ENCODE measurements at places on chromosomes 12 and 14.

- no peak for DNase-seq
These were observed 32.2 kb upstream of the DICER1 start for GRCh38 chr14:95189367-95190132.

DNA sequence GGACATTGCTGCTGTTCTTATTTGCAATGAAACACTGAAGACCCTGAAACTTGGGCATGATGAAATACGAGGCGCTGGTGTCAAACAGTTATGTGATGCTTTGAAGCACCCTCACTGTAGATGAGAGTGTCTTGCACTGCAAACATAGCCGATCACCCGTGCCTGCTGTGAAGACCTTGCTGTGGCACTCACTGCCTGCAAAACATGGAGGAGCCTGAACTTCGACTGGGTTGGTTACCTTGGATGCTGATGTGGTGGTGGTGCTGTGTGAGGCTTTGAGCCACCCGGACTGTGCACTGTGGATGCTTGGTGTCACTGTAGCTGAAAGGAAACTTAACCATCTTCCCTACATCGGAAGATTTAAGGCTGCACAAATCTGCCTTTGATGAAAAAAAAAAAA is 162.9 kb downstream of the GLT1D1 start:
- no peak for DNase-seq

DNA sequence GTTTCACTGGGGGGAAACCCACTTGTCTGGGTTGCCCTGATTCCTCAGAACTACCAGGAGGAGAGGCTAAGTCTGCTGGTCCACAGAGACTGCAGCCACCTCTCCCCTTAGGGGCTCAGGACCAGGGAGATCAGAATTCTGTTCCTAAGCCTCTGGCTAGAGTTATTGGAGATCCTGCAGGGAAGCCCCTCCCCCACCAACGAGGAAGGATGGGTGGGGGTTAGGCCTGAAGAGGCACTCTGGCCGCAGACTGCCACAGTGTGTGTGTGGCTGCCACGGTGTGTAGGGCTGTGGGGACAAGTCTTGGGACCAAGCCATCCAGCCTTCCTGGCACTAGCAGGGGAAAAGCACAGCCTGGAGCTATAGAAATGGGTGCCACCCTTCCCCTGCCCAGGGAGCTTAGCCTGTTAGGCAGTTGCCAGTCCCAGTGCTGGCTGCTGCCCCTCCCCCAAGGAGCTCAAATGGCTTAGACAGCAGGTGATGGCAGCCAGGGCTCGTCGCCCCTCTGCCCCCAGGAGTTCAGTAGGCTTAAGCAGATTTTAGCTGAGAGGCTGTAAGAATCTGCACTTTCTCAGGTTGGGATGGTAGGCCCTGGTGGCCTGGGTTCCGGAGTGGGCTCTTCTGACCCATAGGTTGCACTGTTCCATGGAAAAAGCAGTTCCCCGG is 107.7 kb downstream of the ERGIC2 start:
- no peak for DNase-seq

- DNase-seq = no peak
These were observed 241.9 kb upstream of the FLRT2 start for GRCh38 chr14:85288041-85288440.

DNA sequence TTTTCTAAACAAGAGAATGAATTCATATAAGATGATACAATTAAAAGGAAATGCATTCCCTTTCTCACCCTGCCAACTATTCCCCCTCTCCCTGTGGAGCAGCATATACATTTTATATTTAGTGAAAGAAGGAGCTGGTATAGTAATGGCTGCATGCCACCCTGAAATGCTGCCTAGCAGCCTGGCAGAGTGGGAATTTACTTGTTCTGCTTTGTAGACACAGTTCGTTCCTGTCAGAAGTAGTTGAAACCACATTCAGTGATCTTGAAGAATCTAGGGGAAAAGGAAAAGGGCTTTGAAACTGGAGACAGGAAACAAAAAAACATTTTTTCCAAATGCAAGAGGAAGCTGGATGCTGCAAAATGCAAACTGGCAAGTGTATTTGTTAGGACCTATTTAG is 176.0 kb upstream of the PLEKHA5 start:
- no peak for DNase-seq

GRCh38 chr12:64180951-64181350 is 41.1 kb downstream of the KICS2 start:
- DNase-seq = no peak

GRCh38 chr14:68780358-68781160 is 12.3 kb downstream of the ZFP36L1 start:
- no peak for DNase-seq
